ENCODE measurements at places on chromosomes 6 and 20.

- DNase-seq, result peak; percentile 55
Measured at GRCh38 chr20:62320581-62321354, 18.0 kb downstream of the ADRM1 start.

- no peak for DNase-seq
Measured at GRCh38 chr6:54877713-54878317, 31.2 kb downstream of the FAM83B start.

DNA sequence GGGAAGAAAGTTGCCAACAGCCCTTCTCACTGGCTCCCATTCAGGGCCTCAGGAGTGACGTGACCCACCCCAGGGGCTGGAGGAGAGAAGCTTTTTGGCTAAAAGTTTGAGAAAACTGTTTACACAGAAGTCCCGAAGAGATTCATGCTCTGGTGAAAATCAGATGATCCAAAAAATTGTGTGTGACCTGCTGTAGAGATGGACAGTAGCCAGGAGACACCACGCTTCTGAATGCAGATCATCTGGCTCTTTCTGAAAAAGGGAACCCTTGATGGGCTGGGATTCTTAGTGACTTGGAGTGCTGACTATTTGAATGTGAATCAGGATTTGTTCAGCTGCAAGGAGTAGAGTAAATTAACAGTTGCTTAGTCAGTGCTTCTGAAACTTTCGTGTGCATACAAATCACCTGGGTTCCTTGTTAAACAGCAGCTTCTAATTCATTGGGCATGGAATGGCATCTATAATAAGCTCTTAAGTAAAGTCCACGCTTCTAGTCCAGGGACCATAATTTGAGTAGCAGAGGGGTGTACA, 265.1 kb downstream of the PREX1 start:
- no peak for DNase-seq

DNA sequence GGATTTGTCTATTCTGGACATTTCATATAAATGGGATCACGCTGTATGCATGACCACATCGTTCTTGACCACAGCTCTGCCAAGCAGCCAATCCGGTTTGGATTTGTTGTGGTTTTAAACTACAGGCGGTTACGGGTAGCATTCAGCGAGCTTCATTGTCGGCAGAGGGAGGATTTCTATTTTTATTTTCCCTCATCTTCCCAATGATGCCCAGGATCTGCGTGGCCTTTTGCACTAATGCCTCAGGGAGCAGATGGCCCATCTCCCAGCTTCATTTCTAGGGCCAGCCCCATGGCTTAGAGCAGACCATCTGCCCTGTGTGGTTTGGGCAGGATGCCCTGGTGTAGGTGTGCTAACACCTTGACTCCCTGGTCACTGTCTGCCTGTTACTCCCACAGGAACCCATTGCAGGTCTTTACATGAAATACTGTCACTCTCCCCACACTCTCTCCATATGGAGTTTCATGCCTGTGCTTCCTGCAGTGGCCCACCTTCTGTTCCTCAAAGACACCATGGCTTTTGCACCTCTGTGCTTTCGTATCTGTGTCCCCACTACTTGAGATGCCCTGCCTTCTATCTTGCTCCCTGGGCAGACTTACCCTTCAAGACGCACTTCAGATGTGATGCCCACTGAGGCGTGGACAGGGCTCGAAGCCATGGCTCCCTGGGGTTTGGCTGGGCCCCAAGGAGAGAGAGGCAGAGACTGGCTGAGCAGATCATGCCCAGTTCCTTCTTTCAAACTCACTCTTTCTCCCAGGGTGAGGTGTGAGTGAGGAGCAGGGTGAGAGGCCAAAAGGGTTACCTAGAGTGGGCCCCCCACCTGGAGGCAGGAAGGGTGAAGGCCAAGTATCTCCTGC, 26.0 kb downstream of the SDCBP2 start:
- DNase-seq, result no peak

DNA sequence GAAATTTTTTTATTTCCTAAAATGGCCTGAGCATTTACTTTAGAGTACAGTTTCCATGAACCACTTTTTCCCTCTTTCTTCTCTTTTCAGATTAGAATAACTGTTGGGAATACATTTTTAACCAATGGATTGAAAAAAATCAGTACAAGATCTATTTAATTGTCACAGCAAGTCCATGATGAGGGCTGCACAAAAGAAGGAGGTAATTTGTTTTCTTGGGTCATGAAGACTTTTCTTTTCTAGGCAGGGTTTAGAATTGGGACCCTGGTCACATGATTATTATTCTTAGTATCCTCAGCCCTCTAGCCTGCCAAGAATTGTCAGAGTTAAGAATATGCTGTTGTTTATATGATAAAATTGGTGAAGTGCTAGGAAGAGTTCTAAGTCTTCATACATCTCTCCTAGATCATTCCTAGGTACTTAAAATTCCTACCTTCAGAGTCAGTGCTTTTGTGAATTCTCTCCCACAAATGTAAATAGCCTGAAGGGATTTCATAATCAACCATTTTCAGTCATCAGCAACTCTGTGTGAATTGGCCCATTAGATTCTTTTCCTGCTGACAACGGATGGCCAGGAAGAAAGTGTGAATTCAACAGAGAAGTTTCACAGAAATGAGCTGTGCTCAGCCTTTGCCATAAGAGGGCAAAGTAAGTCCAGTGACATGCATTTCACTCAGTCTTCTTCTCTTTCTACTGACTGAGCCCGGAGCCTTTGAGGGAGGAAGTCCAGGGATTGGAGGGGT, 32.4 kb upstream of the TPBG start:
- DNase-seq, result no peak

DNA sequence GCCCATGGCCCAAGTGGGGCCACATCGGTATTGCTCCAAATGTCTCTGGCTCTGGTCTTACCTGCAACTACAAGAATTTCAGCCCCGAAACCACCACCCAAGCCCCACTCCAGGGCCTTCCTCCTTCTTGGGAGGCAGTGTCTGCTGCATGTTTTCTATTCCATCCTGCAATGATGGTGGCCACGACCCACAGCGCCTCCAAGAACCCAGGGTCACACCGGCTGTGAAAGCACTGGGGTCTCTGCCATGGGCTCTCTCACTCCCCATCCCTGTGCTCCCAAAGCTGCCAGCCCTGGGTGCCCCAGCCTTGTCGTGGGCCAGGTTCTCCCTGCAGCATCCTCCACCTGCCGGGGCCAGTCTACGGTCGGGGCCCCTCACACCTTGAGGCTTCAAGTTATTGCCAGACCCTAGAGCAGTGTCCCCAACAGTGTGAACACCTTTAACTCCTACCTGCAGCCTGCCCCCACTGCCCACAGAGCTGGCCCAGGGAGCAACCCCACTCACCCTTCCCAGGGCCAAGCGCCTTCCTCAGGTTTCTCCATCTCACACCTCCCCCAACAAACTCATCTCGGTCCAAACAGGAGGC, 115.4 kb downstream of the JPH2 start:
- DNase-seq, result no peak

- DNase-seq, result no peak
Measured at GRCh38 chr6:31171931-31172905, 1.7 kb upstream of the POU5F1 start.

DNA sequence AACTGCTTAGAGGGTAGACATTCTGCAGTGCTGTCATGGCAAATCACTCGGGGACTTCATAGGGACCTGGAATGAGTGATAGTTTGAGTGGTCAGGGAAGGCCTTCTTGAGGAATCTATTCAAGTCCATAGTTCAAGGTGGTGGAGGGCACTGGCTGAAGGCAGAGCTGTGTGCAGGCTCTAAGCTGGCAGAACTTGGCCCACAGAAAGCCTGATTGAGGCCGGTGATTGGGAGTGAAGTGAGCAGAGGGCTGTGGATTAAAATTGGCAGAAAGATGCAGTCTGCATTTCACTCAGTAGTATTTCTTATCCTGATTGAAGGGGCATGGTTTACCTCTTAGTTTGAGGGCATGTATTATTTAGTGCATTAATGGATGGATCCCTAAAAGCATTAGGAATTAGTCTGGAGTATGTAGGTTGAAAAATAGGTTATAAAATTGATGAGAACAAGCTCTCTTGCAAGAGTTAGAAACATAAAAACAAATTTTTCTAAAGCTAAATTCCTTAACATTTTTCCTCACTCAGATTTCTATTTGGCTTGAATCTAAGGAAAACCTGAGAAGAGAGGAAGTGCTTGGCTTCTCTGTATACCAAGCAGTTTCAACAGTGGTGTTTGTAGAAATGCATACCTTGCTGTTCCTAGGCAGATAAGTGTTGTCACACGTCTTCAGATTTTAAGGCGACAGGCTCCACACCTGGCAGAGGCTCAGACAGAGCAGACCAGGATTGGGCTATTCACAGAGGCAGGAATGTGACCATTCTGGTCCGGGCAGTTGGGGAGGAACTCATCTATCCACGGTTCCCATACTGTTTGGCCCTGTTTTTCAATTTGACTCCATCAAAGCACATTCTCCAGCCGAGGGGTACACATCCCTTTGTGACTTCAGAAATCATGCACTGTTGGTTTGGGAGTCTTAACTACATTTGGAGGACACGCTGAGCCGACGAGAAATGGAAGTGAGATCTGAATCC, 45.2 kb downstream of the UTRN start:
- no peak for DNase-seq

- no peak for DNase-seq
Measured at GRCh38 chr6:37299990-37300389, 42.0 kb upstream of the TMEM217 start.

DNA sequence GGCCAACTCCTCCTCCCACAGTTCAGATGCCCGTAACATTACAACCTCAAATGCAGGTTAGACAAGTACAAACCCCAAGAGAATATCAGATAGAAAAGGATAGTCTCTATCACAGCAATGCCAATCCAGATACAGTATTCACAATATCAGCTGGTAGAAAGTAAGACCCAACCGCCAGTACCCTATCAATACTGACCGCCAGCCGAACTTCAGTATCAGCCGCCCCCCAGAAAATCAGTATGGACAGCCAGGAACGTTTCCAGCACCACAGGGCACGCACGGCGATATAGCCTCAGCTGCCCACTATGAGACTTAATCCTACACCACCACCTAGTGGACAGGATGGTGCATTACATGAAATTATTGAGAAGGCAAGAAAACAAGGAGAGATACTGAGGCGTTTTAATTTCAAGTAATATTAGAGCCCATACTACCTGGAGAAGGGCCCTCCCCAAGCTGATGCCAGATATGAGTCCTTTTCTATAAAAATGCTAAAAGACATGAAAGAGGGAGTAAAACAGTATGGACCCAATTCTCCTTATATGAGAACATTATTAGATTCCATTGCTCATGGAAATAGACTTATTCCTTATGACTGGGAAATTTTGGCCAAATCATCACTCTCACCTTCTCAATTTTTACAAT, 17.6 kb upstream of the EIF2S2 start:
- peak; percentile 54 for DNase-seq

DNA sequence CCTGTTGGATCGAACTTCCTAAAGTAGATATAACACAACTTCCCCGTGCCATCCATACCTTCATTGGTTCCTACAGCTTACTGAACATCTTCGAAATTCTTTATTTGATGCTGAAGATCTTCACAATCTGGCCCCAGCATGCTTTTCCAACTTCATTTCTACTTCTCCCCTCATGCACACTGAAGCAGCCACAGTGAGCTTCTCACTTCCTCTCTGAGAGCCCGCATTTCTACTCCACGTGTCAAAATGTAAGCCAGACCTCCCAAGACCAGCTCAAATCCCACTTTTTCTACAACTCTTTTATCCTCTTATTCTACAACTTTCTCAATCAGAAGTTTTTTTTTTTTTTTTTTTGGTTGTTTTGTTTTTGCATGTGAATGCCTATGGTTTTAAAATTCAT, 254.7 kb downstream of the GMPR start:
- no peak for DNase-seq

- DNase-seq, result no peak
Measured at GRCh38 chr6:71468841-71469700, 180.5 kb downstream of the OGFRL1 start.

DNA sequence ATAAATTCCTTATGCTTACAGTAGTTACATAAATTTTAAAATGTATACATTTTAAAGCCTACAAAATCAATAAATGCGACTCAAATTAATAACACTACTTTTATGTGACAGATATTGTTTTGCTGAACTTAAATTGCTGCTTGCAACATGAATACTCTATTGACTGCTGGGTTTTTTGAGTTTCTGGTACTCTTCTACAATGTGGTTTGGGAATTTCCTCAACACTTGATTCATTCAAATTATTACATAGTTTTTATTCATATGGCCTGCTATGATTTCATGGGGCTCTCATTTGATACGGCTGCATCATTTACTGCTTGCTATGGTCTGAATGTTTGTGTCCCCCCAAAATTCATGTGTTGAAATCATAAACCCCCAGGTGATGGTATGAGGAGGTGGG, 2.3 kb upstream of the TXLNB start:
- no peak for DNase-seq

DNA sequence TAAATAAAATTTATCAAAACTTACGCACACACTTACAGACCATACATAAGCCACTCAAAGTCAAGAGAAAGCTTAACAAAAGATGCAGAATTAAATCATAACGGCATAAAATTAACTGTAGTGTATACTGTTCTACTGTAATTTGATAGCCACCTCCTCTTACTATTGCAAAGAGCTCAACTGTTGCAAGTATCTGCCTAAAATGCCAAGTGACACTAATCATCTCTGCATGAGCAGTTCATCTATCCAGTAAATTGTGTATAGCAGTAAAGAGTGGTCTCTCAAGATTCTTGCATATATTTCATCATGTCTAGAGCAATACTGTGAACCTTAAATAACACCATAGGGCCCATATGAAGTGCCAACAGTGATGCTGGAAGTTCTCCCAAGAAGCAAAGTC, 12.3 kb downstream of the OR2H2 start:
- no peak for DNase-seq

DNA sequence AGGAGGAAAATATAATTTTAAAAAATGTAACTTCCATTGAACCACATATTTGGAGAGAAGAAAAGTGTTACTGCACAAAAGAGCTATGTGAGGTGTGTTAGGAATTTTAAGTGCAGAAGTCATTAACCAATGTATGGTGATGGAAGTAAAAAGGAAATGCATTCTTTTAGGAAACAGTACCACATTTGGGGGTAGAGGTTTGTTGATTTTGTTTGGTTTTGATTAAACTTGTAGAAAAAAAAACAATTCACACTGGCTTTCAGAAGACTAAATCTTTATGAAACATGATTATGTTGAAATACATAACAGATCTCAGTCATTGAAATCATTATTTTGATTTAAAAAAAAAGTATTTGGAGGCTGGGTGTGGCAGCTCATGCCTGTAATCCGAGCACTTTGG, 1287.0 kb upstream of the GJE1 start:
- DNase-seq, result no peak

- no peak for DNase-seq
Measured at GRCh38 chr6:77038807-77039206, 424.5 kb downstream of the HTR1B start.
